ENCODE measurements at places on chromosomes 12 and 14.

DNA sequence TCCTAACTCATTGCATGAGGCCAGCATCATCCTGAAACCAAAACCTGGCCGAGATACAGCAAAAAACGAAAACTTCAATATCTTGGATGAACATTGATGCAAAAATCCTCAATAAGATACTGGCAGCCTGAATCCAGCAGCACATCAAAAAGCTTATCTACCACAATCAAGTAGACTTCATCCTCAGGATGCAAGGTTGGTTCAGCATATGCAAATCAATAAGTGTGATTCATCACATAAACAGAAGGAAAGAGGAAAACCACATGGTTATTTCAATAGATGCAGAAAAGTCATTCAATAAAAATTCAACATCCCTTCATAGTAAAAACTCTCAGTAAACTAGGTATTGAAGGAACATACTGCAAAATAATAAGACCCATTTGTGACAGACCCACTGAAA lies 56.5 kb upstream of the PPFIA2 start:
- DNase-seq: no peak

DNA sequence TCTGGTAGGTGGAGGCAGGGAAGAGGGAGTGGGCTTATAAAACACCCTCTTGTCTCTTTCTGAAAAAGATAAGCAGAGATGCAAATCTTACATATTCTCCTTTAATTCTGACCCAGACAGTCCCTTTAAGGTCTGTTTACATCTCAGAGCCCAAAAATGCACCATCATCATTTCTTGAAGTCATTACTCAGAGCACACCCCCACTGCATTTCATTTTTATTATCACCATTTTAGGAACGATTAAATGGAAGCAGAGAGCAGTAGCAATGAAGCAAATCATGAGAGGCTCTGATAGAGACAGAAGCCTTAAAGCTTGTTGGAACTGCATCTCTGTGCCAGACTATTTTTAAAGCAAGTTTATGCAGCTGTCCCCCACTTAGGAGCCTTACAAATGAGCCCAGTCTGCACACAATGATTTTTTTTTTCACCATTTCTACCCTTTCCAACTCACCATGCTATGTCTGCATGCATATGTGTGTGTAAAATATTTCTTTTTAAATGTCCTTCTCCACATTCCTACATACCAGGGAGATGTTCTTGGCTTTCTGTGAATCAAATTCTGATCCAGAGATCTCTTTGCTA lies 311.0 kb downstream of the GRIN2B start:
- DNase-seq: no peak

DNA sequence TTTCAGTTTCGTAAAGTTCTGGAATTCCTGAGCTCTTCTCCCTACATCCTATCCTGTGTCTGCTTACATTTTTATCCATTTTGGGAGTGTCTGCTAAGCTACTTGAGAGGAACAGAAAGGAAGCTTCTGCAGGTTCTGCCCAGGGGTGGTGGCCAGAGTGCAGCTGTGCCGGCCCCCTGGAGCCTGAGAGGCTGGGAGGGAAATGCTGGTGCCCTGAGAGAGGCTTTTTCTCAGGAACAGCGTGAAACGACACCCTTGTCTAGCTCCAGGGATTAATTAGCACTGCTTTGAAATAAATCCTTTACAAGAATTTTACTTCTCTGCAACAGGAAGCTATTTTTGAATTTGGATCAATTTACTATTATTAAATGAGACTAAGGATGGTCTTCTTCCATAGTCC lies 165.4 kb downstream of the SLC15A5 start:
- DNase-seq: no peak

DNA sequence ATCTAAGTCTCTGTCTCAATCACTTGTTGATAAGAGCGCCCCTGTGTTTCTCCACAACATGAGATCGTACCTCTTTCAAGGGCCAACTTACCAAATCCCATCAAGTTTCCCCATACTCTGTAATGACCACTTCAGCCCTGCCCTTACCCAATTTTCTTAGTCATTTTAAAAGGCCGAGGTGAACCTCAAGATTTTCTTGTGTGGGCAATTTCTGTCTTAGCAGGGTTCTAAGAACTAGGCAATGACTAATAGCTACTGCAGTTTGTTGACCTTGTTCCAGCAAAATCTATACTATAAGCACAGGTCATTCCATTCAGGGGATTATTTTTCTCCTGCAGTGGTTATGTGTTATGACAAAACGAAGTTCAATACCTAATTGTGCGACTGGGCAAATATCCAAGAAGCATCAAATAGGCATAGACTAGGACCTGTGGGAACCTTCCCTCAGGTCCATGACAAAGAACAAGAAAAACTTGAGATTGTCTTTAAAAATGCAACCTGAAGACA lies 359.8 kb downstream of the PCNX1 start:
- no peak for DNase-seq

- DNase-seq: no peak
Observed at GRCh38 chr14:65073605-65074201, 28.6 kb downstream of the MAX start.

DNA sequence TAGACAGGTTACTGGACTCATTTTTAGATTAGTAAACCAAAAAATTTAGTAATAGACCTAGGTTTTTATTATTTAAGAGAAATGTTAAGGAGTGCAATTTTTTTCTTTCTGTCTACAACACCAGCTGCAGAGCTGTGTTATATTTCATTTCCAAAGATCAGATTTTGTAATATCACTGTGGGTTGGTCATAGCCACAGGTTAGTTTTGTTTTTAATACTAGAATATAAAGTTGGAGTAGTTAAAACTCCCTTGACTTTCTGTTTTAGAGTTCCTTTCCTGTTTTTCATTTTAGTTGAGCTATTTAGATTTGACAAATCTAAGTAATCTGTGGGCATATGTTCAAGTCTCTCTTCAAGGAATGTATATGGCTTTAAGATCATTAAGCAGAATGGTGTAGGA lies 30.7 kb upstream of the GARIN2 start:
- DNase-seq: no peak

- DNase-seq: no peak
Observed at GRCh38 chr14:26791117-26791806, 193.4 kb upstream of the NOVA1 start.

GRCh38 chr12:100857971-100858370 lies 63.4 kb downstream of the ANO4 start:
- DNase-seq: no peak

All from NCI-H2081 treated with DMSO at 0.1 percent for 48 hours (cell line).